ENCODE measurements at places on chromosomes 11 and 22. TPM values are rescaled to one million over a fixed set of nuclear protein-coding genes. Genes with fewer than 3 reads are reported as not detected.

ANKK1 gene
- not detected for total RNA-seq

ATG2A gene
- 28.7 TPM for total RNA-seq

HYOU1 gene
- 168 TPM for total RNA-seq

LIF gene
- 13.7 TPM for total RNA-seq
